IMR-90 (cell line): ENCODE measurements at places on chromosomes 3 and 15. TPM values are rescaled to one million over a fixed set of nuclear protein-coding genes. Genes with fewer than 3 reads are reported as not detected.

Gene GOLGA8G
- not detected in 2 replicates for total RNA-seq

DNA sequence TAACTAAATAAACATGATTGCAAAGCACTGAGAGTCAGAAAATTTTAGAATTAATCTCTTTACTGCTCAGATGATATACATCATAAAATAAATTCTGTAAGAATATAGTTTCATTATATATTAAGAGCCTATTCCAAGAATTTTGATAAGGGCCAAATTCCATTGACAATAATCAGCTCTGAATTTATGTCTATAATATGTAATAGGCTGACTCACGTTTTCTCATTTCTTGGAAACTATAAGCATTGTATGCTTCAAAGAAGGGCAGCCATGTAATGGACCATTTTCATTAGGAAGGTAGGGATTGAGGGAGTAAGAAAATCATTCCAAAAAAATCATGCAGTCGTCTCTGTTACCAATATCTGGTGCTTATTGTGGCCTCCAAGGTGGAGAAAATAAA, 315.9 kb downstream of the ZIC4 start:
- no peaks in the 10 kb centered on the region for H3K4me1 ChIP-seq
- peak; percentile 25 for DNase-seq
- H3K27me3 ChIP-seq, result no peaks in the 10 kb centered on the region

Gene ZDHHC19
- total RNA-seq, result not detected in 2 replicates

Gene EXD1
- not detected in 2 replicates for total RNA-seq

Gene ALPK3
- under 0.01 TPM in 2 replicates for total RNA-seq

- H3K27ac ChIP-seq, result no peak overlapping the region
- H3K4me1 ChIP-seq, result peaks cover 5% of the 10 kb centered on the region
- no peaks in the 10 kb centered on the region for H3K27me3 ChIP-seq
- H3K4me3 ChIP-seq, result no peak overlapping the region
Measured at GRCh38 chr3:111863942-111864694, 5.1 kb downstream of the PHLDB2 start.

Gene SMCO1
- not detected in 2 replicates for total RNA-seq

- no peak overlapping the region for H3K4me3 ChIP-seq
- no peaks in the 10 kb centered on the region for H3K36me3 ChIP-seq
- no peaks in the 10 kb centered on the region for H3K27me3 ChIP-seq
- DNase-seq, result peak; percentile 13
- no peaks in the 10 kb centered on the region for H3K4me1 ChIP-seq
Measured at GRCh38 chr3:78761126-78761525, 1006.7 kb downstream of the ROBO1 start.

Gene SCN11A
- under 0.01 TPM in 1 of 2 replicates, not detected in the other for total RNA-seq

Gene BFSP2
- total RNA-seq, result not detected in 2 replicates

DNA sequence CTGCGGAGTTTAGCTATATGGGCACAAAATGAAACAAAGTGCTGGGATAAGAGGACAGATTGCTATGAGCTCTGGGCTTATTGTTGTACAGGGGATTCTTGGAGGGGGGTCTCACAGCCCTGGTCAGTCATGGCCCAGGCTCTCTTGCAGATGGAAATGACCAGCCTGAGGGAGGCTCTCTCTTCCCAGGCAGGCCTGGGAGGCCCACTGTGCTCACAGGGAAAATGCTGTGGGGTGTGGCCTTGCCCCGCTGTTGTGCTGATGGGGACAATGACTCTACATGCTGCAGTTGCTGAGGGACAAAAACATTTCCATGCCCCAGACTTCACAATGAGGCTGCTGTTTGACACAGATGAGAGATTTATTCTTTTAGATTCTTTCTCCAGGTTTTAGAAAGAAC, 202.2 kb downstream of the KLF13 start:
- peaks cover 23% of the 10 kb centered on the region for H3K27me3 ChIP-seq
- H3K27ac ChIP-seq, result no peak overlapping the region
- H3K4me3 ChIP-seq, result no peak overlapping the region

DNA sequence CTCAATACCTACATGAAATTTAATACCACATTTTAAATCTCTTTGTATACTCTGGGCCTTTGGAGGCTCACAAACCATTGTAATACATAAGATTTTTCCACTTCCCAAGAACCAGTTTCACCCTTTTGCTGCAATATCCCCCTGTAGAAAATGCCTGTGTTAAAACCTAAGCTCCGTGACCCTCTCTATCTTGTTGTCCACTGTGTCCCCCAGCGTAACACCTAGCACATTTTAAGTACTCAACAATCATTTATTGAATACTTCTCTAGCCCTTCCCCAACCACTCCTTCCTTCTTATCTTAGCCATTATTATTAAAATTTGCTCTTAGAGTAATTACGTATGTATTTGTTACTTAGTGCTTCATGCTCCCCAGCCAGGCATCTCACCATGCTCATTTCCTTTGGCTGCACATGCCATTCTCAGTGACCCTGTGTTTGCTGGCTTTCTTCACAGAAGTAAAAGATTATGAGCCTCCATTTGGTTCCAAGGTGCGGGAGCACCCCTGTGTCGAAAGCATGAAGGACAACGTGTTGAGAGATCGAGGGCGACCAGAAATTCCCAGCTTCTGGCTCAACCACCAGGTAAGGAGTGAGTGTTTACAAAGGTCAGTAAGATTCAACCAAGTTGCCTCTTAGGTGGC, 81.6 kb downstream of the TGFBR2 start:
- H3K27me3 ChIP-seq, result no peaks in the 10 kb centered on the region

Gene CLDN18
- not detected in 2 replicates for total RNA-seq

- DNase-seq, result no peak
- H3K27ac ChIP-seq, result no peak overlapping the region
- no peaks in the 10 kb centered on the region for H3K27me3 ChIP-seq
- H3K4me1 ChIP-seq, result no peaks in the 10 kb centered on the region
- peaks cover 8% of the 10 kb centered on the region for H3K36me3 ChIP-seq
- no peak overlapping the region for H3K4me3 ChIP-seq
Measured at GRCh38 chr3:58508437-58508836, 16.5 kb downstream of the KCTD6 start.

GRCh38 chr15:33148129-33148751, 46.3 kb downstream of the FMN1 start:
- H3K36me3 ChIP-seq, result no peaks in the 10 kb centered on the region
- peaks cover 3% of the 10 kb centered on the region for H3K27me3 ChIP-seq
- no peak for DNase-seq
- no peak overlapping the region for H3K27ac ChIP-seq

DNA sequence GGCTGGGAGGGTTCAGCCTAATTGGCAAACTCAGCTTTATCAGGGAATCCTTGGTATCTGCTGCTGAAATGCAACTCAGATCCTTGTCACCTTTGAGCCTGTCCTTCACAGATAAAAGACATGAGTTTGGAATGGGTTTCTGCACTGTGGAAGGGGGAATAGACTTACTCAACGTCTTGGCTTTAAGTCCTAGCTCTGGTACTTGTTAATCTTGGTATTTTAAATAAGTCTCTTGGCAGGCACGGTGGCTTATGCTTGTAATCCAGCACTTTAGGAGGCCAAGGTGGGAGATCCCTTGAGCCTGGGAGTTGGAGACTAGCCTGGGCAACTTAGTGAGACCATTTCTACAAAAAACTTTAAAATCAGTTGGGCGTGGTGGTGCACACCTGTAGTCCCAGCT, 55.1 kb upstream of the ATOSA start:
- no peaks in the 10 kb centered on the region for H3K36me3 ChIP-seq
- no peaks in the 10 kb centered on the region; the same call in 1 of the 2 replicates for H3K27me3 ChIP-seq
- no peak for DNase-seq
- no peaks in the 10 kb centered on the region for H3K4me1 ChIP-seq

Gene SLC28A2
- total RNA-seq, result not detected in 2 replicates

DNA sequence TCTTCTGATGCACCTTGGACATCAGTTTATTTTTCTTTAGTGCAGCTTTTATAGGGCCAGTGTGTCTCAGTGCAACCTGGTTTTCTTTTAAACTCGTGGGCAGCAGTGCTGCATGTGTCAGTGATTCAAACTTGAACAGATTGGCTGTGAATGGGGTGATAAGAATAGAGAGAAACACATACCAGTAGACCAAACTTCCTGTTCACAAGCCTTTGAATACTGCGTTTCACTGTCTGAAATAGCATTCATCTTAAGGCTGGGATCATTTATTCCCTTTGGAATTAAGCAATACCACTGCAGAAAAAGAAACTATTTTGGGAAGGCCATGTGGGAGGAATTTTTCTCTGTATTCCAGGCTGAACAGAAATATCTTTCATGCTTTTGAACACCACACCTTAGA, 51.7 kb downstream of the PHLDB2 start:
- peaks cover 5% of the 10 kb centered on the region for H3K36me3 ChIP-seq
- H3K4me3 ChIP-seq, result no peak overlapping the region
- H3K27me3 ChIP-seq, result no peaks in the 10 kb centered on the region
- H3K27ac ChIP-seq, result no peak overlapping the region
- H3K4me1 ChIP-seq, result peaks cover 9% of the 10 kb centered on the region
- peak; percentile 86 for DNase-seq

Gene MITF
- 13.3 and 16.7 TPM in 2 replicates for total RNA-seq

DNA sequence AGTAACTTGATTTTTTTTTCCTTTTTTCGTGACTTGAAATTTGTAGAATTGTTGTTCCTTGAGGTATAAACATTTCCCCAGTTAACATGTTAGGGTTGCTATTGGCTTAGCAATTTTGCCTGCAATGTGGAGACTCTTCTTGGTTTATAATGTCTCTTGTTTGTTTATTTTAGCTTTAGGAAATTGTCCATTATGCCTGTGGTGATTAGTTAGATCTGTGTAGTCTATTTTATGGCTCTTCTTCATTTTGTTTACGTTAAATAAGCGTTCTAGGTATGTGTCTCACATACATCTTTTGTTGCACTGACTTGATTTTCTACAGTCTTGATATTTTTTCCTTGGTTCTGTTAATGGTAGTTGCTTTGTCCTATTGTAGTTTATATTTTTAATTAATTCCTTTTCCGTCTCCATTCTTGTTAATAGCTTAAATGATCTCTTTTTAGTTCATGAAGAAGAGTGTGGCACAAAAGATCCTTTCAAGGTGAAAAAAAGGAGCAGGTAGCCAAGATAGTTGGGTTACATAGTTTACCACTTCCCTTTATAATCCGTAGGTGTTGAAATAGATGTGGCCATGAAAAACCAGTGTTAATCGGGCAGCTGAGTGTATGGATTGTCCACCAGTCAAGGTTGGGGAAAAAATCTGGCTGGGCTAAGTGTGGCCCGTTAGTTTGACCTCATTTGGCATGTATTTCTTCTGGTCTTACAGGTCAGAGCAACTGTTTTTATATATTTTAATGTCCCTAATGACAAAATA, 12.1 kb downstream of the IQGAP1 start:
- H3K27me3 ChIP-seq, result no peaks in the 10 kb centered on the region
- H3K4me1 ChIP-seq, result peaks cover 16% of the 10 kb centered on the region; the same call in 1 of the 2 replicates
- peak overlapping the region; percentile 49; the same call in 1 of the 2 replicates for H3K27ac ChIP-seq
- DNase-seq, result no peak
- H3K36me3 ChIP-seq, result peaks cover 3% of the 10 kb centered on the region

Gene NANOGP8
- not detected in 2 replicates for total RNA-seq
